ENCODE measurements at places on chromosomes 11 and 22.

GRCh38 chr11:27902981-27903624 lies 202.8 kb upstream of the BDNF start:
- DNase-seq = no peak

- no peak for DNase-seq
These were observed 42.2 kb downstream of the TRIOBP start for GRCh38 chr22:37739035-37739434.

- peak; percentile 28 for DNase-seq
These were observed 189.8 kb downstream of the JRKL start for GRCh38 chr11:96579656-96580055.

GRCh38 chr22:19745155-19746101 lies 15.2 kb upstream of the TBX1 start:
- DNase-seq = no peak

DNA sequence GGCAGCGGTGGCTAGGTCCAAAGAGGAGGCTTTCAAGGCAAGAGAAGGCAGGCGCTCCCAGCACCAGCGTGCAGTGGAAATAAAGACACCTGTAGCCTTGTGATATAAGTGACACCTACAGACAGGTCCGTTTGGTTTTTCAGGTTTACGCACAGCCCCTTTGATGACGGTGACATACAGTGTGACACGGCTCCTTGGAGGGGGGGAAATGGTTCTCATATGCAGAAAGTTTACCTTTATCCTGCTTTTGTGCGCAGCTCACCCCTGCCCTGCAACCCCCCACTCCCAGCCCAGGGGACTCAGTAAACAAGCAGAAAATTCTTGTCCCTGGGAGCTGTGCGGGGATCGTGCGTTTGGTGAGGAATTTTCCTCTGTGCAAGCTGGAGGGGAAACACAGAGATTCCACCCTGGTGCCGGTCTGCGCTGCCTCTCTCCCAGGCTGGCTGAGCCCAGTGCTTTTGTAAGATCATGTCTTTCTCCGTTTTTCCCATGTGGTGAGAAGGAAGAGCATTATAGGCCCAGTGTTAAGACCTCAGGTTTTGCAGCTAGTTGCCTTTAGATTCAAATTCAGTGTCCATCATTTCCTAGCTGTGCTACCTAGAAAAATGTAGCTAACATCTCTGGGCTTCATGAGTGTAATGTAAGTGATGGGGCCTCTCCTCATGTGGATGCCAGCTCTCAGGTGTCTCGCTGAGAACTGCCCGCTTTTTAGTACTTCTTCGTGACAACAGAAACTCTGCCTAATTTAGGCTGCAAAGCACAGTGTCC lies at the start of gene ELF5:
Gene ELF5, minus strand, starts transcription at position 113 of the 768 bp plus-strand sequence. CDS start 8,045 bp downstream, outside the sequence.
- DNase-seq = peak; percentile 5

DNA sequence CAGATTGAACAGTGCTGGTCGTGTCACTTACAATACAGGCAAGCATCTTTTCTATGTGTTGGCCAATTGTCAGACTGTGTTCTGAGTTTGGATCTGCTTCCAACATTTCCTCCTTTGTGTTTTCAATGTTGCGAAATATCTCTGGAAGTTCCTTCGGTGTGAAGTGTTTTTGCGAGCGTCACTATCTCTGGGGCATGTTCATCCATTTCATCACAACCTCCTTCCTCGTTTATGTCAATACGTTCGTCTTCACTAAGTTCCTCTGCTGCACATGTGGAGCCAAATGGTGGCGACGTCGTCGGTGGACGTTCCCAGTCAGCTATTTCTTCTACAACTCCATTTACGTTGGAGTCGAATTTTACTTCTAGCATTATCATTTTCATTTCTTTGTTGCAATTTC lies 100.2 kb upstream of the LMO1 start:
- no peak for DNase-seq

DNA sequence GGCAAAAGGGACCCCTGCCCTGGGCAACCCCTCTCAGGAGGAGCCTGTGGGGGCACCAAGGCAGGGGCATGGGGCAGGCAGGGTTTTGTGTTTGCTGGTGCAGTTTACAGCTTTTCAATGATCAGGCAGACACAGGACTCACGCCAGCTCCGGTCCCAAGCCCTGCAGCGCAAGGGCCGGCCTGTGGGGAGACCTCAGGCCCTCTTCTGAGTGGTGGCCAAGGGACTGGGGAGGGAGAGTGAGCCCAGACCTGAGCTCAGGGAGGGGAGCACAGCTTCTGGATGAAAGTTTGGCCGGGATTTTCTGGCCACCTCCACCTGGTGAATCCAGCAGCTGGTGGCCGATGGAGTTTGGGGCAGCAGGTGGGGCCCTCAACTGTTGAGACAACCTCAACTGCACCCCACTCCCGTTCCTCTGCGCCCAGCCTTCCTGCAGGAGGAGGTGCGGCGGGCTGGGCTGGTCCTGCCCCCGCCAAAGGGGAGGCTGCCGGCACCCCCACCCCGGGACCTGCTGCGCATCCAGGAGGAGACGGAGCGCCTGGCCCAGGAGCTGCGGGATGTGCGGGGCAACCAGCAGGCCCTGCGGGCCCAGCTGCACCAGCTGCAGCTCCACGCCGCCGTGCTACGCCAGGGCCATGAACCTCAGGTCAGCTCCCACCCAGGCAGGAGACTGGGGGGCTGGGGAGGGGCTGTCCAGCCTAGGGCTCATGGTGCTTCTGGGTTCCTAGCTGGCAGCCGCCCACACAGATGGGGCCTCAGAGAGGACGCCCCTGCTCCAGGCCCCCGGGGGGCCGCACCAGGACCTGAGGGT lies 3.6 kb downstream of the TCIRG1 start:
- DNase-seq = no peak

DNA sequence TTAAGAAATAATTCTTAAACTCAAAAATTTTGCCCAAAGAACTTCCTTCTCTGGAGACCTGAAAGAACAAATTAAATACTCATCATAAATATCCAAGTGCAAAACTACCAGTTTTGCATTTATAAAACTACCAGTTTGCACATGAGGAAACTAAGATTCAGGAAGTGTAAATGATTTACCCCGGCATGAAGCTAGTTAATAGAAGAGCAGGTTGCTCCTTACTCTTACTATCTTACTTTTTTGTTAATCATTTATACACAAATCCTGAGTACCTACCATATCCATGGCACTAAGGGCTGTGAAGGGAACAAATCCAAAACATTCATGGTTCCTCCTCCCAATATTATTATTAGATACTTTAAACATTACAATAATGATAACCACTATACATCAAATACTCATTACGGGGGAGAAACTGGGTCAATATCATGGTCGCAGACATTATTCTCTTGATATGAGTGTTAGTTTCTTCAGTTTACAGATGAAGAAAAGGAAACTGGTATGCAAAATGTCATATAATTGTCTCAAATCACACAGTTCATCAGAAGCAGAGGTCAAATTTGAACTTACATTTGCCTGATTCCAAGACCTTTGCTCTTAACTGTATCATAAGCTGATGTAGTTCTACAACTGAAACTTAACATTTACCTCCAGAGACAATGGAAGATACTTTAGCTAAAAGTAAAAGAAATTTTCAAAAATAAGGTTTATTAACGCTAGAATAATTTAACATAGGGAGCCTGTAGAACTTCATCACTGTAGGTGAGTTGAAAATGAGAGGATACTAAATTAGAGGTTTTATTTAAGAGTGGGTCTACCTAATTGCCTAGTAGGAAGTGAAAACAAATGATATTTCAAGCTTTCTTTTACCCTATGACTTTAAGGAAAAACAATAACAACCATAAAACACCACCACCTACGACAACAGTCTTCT lies 74.5 kb downstream of the FAM76B start:
- DNase-seq = no peak

- no peak for DNase-seq
These were observed 23.3 kb downstream of the MICALL1 start for GRCh38 chr22:37929390-37929789.

- DNase-seq = peak; percentile 61
These were observed 21.3 kb upstream of the PIK3IP1 start for GRCh38 chr22:31313366-31314147.

DNA sequence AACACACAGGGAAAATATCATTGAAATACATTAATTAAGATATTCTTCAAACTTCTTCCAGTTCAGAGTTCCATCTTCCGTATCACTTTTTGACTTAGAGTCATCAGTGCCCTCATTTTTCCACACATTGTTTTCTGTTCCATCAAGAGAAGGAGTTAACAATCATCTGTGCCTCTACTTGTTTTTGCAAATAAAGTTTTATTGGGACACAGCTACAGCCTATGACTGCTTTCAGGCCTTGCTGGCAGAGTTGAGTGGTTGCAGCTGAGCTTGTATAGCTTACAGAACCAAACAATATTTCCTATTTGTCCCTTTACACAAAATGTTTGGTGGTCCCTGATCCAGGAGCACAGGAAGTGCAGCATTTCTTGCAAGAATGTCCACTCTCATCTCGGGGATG lies 51.6 kb downstream of the SGSM1 start:
- DNase-seq = no peak

GRCh38 chr11:85123752-85124231 lies 503.4 kb downstream of the DLG2 start:
- no peak for DNase-seq

DNA sequence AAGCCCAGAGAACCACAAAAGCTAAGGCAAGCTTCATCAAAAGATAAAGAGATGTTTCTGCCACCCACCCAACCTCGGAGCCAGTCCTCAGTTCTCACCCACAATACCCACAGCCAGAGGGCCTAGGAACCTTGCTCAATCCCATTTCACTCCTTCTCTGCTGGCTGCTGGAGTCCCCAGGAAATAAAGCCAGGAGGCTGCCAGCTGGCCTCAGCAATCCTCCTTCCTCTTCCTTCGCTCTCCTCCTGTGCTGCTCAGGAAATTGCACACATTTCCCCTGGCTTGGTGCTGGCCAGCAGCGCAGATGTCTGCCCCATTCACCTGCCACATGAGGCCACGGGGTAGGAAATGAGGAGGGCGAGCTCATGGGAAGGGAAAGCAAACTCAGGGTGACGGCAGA lies 91.8 kb upstream of the LDLRAD3 start:
- no peak for DNase-seq

GRCh38 chr22:43291381-43291780 lies 51.8 kb downstream of the SCUBE1 start:
- DNase-seq = no peak

DNA sequence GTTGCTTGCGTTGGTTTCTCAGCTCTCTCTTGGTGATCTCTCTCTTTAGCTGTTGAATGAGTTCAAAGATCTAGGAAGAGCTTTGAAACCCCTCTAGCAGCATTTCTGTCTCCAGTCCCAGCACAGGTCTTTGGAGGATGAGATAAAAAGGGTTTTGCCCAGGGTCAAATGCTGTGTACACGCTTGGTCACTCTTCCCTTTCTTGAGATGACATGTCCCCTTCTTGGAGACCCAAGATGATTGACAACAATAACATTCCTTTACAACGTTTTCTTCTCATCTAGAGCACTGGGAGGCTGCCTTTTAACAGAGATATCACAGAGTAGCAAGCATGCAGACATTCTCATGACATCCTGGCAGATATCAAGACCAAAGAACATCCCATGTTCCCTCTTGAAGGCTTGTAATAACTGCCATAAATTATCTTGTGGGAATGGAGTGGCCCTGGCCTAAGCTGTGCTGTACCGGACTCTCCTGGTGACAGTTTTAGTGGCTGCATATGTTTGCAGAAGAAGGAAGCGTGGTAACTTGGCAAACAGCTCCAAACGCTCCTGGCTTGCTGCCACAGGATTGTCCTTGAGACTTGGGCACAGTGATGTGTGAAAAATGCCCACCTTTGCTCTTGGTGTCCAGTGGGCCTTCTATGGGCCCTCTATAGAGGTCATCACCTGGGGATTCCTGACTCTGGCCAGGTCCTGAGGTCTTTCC lies 107.8 kb downstream of the PTPRJ start:
- peak; percentile 85 for DNase-seq

DNA sequence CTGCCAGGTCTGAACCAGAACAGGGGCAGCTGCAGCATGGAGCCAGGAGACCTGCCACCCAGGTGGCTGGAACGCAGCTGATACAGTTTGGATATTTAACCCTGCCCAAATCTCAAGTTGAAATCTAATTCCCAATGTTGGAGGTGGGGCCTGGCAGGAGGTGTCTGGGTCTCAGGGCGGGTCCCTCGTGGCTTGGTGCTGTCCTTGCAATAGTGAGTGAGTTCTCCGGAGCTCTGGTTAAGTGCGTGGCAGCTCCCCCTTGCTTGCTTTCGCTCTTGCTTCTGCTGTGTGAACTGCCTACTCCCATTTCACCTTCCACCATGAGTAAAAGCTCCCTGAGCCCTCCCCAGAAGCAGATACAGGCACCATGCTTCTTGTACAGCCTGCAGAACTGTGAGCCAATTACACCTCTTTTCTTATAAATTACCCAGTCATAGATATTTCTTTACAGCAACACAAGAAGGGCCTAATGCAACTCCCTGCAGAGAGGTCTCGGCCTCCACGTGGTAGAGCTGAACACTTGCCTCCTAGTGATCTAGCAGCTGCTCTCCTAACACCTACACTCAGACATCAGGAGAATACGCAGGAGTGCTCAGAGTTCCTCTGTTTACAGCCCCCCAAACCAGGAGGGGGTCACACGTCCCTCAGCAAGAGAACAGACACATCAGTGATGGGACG lies 203.7 kb downstream of the CTTN start:
- DNase-seq = peak; percentile 65

GRCh38 chr11:134661660-134662059 lies 249.6 kb upstream of the B3GAT1 start:
- DNase-seq = no peak

DNA sequence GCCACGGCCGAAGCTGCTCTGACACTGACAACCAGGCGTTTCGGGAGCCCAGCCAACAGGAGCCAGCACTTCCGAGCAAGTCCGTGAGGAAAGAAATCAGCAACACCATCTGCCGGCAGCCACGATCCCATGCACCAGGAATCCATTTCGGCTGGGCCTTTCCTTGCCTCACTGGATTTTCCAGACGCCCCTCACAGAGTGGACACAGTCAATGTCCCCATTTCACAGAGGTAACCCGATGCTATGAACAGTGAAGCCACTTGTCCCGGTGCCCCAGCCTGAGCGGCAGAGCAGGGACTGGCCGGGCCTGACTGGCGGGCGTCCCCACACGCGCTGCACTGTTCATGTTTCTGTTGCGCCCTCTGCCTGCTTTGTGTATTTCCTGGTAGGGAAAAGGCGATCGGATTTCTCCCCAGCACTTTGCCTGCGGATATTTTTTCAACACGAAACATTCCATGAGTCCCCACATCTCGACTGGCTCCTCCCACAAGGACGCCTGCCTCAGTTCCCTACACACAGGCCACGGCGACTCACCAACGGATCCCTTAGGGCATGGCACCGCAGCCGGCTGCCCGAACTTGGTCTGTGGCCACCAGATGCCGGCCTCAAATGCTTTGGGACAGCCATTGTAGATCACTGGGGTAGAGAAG lies 55.3 kb downstream of the TRMU start:
- no peak for DNase-seq

GRCh38 chr11:16806791-16807190 lies 68.3 kb downstream of the C11orf58 start:
- no peak for DNase-seq

GRCh38 chr11:122187373-122188165 lies 71.6 kb upstream of the BLID start:
- DNase-seq = no peak

GRCh38 chr11:2569731-2570210 lies 125.0 kb downstream of the KCNQ1 start:
- DNase-seq = no peak
